ENCODE measurements at places on chromosomes 2 and 18.

DNA sequence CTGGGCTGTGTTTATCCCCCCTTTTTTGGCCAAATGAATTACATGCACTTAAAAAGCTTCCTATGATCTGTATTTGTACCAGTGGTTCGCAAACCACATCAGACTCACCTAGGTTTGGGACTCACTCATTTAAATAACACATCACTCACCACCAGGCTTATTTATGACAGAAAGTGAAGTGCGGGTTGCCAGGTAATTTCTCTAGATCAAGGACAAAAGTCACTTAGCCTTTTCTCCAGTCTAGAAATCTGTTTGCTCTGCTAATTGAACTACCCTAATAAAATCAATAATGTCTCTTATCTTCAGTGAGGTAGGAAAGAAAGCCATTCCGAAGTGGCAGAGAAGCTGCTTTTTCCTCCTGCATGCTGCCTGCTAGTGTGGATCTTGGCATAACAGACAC, 88.1 kb upstream of the SLC8A1 start:
- DNase-seq = no peak

DNA sequence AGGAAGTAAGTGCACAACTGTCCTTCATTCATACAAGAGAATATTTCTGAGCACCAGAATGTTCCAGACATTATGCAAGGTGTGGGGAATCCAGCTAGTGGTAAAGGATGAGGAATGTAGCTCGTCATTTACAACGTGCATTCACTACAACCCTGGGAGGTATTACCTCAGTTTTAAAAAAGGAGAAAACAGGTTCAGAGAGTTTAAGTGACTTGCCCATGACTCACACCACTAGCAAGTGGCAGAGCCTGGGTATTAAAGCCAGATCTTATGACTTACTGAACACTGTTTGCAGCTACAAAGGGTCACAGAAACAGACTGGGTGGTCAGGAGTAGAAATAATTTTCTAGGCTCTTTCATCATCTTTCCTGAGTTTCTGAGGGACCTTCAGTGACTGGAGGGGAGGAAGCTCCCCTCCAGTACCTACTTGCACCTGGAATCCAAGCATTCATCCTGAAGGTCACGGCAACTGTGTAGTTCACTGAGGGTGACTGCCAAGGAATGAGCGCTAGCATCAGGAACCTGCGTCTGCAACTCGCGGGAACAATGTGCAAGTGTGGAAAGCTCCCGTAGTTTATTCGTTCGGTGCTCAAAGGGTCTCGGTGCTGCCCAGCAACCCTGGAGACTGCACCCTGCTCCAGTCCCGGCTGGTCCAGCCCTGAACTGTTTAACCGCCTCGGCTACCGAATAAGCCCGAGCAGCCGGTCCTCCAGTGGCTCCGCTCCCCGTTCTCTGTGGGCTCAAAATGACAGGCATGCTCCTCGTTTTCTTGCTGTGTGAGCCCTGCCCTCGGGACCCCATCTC, 647 bp downstream of the CCDC121 start:
- DNase-seq = no peak

GRCh38 chr2:201835066-201835465, 28.7 kb downstream of the CDK15 start:
- DNase-seq = no peak

DNA sequence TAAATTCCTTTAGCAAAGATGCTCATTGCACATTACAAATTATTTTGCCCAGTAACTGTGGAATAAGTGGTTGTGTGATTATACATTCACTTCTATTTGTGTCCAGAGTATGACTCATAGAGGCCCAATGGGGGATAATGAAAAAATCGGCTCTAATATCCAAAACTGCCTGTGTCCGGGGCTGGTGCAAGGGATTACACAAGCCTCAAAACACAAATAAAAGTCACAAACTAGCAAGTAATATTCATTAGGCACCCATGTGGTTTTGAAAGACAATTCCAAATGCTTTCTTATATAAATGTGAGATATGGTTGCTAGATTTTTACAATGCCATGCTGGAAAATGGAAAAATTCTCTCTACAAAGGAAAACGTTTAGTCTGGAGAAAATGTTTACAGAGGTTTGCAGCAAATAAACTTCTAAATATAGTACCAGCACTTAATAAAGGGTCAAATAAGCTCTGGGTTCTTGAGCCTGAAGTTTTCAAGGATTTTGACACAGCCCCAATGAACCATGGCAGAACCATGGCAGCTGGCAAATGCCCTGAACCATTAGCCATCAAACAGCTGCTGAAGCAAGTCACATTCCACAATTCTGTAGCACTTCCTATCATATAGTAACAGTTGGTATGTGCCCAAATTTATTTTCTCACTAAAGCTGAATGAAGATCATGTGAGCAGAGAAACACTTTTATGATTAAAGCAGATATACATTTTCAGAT, 40.5 kb downstream of the IRS1 start:
- DNase-seq = no peak

DNA sequence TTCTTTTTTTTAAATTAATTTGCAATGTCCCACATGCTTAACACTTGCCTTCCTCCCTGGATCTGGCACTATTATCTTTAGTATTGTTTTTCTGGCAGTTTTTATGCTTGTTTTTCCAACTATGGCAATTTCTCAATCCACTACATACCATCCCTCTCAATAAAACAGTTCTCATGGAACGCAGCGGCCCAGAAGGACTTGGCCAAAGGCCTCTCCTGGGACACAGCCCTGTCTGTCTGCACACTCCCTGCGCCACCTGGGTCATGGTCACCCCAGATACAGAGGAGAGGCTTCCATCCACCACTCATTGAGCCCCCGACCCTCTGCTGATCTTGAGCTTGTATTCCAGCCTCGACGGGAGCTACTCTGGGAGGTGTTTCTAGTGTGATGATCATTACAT, 91.2 kb downstream of the TWIST2 start:
- DNase-seq = no peak

- no peak for DNase-seq
Observed at GRCh38 chr2:241868661-241869081, 858 bp upstream of the RTP5 start.

DNA sequence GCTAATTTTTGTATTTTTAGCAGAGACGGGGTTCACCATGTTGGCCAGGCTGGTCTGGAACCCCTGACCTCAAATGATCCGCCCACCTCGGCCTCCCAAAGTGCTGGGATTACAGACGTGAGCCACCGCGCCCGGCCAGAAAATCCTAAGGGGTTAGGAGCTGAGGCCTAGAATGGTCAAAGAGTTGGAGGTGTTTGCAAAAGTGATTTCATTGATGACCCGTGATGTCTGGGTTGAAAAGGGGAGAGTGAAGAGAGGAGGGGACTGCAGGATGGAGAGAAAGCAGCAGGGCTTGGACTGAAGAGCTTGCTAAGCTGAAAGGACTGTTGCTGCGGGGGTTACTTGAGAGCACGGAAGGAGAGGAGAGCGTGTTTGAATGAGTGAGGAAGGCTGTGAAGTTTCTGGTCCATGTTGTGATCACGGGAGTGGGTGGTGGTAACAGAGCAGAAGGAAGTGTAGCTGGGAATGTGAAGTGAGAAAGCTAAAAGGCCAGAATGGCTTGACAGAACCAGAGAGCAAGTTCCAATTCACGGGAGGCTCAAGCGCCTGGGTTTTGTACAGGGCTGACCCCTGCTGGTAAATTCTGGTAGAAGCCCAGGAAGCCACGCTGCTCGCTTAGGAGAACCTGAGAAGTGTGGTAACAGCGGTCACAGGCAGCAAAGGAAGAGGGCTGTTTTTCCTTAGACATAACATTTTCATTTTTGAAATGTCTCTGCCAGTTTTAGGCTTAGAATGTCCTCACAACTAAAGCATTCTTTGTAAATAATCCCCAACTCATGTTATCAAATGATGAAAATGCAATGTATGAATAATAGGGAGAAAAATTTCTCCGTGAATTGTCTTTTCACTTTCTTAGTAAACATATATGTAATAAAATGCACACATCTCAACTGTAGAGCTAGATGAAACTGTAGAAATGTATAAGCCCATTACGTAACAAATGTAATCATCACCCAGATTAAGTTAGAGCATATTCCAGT, 40.5 kb upstream of the ACTR2 start:
- DNase-seq = peak; percentile 20

- no peak for DNase-seq
Observed at GRCh38 chr18:59604877-59605276, 92.3 kb downstream of the CCBE1 start.

GRCh38 chr2:182228741-182229140, 198.1 kb downstream of the PDE1A start:
- no peak for DNase-seq

GRCh38 chr2:157696036-157696435, 67.4 kb upstream of the ACVR1C start:
- DNase-seq = no peak

DNA sequence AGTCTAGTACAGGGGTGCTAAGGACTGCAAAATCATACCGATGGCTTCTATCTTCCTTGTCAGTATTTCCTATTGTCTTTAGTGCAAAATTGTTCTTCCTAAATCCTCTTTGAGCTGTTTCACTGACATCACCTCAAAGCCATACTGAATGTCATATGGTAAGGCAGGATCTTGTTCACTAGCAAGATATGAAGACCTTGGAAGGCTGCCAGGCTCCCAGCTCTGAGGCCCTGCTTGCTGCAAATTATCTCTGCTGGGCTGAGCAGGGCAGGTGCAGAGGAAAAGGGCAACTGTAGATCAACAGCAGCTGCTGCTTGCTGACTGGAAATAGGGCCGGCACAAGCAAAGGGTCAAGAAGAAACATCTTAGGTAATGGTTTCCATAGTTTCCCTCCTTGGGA, 58.2 kb downstream of the PMAIP1 start:
- no peak for DNase-seq

DNA sequence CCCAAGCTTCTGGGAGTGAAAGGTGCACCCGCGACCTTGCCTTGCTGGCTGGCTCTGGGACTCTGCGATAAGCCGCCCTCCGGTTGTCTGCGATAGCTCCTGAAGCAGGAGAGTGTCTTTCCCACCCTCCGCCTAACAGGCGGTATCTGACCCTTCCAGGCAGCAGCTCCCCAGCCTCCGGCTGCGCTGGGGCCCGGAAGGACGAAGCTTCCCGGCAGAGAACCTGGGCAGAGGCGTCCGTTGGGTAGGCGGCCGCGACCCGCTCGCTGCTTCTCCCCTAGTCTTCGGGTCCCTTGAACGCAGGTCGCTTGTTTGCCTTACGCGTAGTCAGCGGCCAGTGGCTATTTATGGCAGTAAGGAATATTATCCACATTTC, 446 bp upstream of the RHBDD1 start:
- no peak for DNase-seq

DNA sequence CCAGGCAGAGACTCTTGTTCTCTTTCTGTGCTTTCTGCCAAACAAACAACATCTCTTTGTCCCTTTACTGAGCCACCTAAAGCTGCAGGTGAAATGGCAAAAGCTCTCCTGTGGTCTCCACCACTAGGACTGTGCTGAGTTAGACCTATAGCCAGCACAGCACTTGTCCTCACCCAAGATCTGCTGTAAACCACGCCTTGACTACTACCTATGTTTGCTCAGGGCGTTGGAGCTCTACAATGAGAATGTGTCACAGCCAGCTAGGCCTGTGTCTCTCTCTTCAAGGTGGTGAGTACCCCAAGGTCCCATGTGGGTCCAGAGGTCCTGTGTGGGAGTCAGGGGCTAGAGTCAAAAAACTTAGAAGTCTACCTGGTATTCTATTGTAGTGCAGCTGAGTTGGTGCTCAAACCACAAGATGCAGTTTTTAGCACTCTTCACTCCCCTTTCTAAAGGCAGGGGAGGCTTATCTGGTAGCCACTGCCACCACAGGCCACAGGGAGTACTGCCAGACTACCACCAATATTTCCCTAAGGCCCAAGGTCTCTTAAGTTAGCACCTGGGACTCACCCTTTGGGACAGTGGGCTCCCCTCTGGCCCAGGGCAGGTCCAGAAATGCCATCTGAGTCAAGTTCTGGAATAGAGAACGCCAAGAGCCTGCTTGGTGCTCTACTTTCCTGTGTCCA, 96.8 kb upstream of the RPRM start:
- DNase-seq = no peak

DNA sequence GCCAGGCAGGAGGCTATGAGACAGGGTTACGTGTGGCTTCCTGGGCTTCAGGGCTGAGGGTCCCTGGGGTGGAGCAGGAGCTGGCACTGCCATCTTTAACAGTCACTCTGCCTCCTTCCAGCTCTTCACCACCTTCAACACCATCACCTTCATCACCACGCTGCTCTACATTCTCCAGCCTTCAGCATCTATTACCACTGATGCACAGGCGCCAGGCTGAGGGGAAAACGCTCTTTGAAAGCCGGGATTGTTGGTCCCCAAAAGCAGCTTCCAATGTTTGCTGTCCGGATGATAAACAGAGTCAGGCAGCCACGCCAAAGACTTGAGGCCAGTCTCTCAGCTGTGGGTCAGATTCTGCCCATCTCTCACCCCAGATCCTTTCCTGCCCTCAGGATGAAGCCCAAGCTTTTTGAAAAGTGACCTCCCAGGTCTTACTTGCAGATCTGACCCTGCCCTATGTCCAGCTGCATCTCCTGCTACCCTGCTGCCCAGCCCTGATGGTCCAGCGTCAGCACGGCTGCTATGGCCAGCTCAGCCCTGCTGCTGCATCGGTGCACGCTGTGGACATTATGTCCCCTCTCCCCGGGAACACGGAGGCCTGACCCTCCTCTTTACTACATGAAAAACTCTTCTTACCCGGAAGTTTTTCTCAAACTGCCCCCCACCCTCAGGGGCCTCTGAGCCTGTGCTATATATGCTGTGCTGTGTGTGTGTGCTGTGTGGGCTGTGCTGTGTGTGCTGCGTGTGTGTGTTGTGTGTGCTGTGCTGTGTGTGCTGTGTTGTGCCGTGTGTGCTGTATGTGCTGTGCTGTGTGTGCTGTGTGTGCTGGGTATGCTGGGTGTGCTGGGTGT, 31.2 kb upstream of the MAL start:
- DNase-seq = no peak

DNA sequence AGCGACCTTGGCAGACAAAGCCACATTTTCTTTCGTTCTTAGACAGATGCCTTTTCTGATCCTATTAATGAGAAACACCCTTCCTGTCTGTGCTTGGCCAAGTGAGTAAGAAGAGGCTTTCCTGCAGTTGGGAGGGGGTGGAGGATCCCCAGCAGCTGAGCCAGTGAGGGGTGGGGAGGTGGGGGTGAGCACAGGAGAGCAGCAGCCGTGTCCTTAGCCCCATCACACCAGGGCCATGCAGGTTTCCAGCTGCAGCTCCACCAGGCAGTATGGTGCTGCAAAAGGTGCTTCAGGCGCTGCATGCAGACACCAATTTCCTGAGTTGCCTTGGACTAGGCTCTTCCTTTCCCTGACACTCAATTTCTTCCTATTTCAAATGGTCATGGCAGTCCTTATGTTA, 123.3 kb upstream of the SIX2 start:
- DNase-seq = no peak
